Ascending aorta (tissue), 2 donors: ENCODE measurements at places on chromosomes 16 and 17. TPM values are rescaled to one million over a fixed set of nuclear protein-coding genes. Genes with fewer than 3 reads are reported as not detected.

- DNase-seq, result no peak
Observed at GRCh38 chr16:89119661-89120141, 26.0 kb downstream of the ACSF3 start.

DNA sequence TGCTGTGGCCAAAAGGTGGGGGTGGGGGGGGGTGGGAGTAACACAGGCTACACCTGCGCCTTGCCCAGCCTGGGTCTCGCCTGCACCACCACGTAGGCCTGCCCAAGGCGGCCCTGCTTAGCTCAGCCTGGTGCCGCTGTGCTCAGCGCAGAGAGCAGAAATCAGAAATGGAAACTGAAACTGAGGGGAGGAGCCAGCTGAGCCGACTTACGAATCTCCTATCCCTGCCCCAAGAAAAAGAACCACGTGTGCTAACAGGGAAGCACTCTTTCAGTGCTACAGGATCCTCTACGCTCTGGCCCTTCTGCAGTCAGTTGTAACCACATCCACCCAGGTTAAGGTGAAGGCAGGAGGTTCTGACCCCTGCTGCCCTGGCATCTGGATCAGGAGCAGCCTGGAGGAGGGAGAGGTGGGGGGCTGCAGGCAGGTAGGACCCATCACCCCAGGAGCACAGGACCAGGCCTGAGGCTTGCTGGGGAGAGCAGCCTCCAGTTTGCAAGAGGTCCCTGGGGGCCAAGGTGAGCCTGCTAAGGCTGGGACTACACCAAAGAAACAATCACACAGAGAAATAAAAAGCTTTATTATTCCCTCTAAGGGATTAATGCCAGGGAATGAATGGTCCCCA is at the start of gene DHX58:
DHX58 (minus strand) TSS at position 163 of the 625 bp plus-strand sequence. CDS start 822 bp downstream, outside the sequence.
- peak; percentile 39 for DNase-seq

GRCh38 chr17:78241277-78242023 is 10.0 kb downstream of the TMEM235 start:
- DNase-seq, result no peak

GRCh38 chr17:30838202-30838807 is 6.5 kb downstream of the ATAD5 start:
- DNase-seq, result no peak

DNA sequence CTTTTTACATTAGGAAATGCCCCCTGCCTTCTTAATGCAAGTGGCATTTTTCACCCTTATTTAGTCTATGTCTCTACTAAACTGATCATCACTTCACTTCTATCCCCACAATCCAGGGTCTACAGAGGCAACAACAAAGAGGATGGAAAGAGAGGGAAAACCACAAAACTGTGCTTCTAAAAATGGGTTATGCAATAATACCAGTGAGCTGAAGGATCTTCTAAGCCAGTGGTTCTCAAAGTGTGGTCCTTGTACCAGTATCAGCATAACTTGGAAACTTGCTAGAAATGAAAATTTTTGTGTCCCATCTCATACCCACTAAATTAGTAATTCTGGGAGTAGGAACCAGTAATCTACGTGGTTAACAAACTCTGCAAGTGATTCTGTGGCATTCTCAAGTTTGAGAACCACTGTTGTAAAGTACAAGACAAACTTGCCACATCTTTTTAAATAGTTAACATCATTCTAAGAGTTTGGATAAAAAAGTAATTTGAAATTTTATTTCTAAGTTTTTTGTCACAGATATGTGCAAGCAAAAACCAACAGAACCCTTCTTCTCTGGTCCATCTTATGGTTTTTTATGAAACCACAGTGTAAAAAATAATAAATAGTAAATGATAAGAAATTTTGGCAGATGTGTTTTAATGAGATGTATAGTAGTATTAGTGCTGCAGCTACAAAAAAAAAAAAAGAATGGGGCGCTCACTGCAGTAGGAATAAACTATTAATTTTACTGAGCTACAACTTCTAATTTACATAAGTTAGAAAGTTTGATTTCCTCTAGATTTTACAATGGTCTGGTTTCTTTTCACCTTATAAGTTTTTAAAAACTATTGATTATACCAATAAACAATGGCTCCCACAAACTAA is 16.2 kb downstream of the CDC27 start:
- no peak for DNase-seq

DNA sequence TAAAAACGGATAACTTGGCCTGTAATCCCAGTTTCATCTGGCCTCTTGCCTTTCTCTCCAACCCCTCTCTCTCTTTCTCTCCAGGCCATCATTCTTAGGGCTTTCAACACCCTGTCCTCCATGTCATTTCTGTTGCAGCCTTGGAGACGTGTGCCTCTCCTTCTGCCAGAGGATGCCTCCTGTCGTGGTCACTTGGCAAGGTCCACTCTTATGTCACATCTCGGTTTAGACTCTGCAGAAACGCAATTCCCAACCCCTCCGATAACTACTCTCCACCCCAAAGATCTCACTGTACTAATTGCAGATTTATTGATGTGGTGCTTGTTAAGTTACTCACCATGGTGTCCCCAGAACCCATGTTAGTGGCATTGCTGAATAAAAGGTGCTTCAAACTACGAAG is 787.3 kb upstream of the RBFOX1 start:
- no peak for DNase-seq

Gene CACNB1
- 9.6 TPM for total RNA-seq

Gene GRB7
- total RNA-seq, result 1.6 TPM

Gene SP6
- total RNA-seq, result 0.11 TPM

Gene HNF1B
- total RNA-seq, result not detected

Gene TIMM22
- 12.1 TPM for total RNA-seq
